HFFc6 (cell line): ENCODE measurements at places on chromosomes 3 and 15. TPM values are rescaled to one million over a fixed set of nuclear protein-coding genes. Genes with fewer than 3 reads are reported as not detected.

CELF6 gene
- 0.14 TPM in 1 of 3 replicates, not detected in the others for total RNA-seq

SLC49A4 gene
- 9.4 to 10.8 TPM (median 10.5 TPM) in 3 replicates for total RNA-seq

FOXB1 gene
- not detected in 3 replicates for total RNA-seq

GRCh38 chr3:54079730-54080325 is 42.5 kb upstream of the CACNA2D3 start:
- H3K27ac ChIP-seq = no peak overlapping the region
- H3K27me3 ChIP-seq = no peaks in the 10 kb centered on the region; the same call in none of the 2 replicates
- DNase-seq = no peak
- H3K36me3 ChIP-seq = no peaks in the 10 kb centered on the region
- H3K4me3 ChIP-seq = no peak overlapping the region

GRCh38 chr15:69518806-69519205 is 66.2 kb downstream of the RPLP1 start:
- no peak for DNase-seq
- H3K36me3 ChIP-seq = no peaks in the 10 kb centered on the region
- no peaks in the 10 kb centered on the region for H3K4me1 ChIP-seq
